ENCODE measurements at places on chromosomes 2 and 18.

GRCh38 chr2:28252311-28252710 is 140.3 kb upstream of the FOSL2 start:
- DNase-seq, result no peak

- no peak for DNase-seq
Observed at GRCh38 chr2:56232912-56233311, 49.1 kb downstream of the CCDC85A start.

- no peak for DNase-seq
Observed at GRCh38 chr2:85635011-85635410, 19.0 kb downstream of the USP39 start.

GRCh38 chr2:152072011-152072410 is 26.8 kb downstream of the CACNB4 start:
- DNase-seq, result no peak

- no peak for DNase-seq
Observed at GRCh38 chr2:31213601-31214443, 3.5 kb downstream of the CAPN14 start.

GRCh38 chr2:20633794-20634506 is 16.9 kb downstream of the HS1BP3 start:
- DNase-seq, result no peak

DNA sequence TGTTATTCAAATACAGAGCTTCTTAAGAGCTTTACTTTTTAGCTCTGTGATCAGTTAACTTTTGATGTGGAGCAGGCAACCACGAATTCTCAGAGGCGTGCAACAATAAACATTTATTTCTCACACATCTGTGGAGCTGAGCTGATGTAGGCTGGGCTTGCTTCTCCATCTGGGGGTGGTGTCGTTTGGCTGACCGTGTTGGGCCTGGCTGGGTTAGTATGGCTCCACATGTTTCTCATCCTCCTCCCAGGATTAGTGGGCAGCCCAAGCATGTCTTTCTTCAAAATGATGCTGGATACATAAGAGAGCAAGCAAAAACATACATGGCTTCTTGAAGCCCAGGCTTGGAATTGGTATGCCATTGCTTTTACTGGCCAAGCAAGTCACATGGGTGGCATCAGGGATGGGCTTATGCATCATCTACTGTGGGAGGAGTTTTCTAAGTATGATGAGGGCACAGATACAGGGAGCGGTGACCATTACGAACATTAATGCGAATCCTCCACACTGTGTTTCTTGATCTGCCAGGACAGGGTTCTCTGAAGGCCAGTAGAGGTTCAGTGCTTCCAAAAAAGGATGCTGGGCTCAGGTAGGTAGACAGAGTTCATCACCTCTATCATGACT is 157.0 kb upstream of the TNP1 start:
- DNase-seq, result no peak

GRCh38 chr2:112713585-112713925 is 7.3 kb upstream of the NT5DC4 start:
- DNase-seq, result no peak

- DNase-seq, result no peak
Observed at GRCh38 chr2:39996653-39997080, 217.6 kb upstream of the THUMPD2 start.

- no peak for DNase-seq
Observed at GRCh38 chr18:58845928-58846724, 18.6 kb upstream of the ZNF532 start.

DNA sequence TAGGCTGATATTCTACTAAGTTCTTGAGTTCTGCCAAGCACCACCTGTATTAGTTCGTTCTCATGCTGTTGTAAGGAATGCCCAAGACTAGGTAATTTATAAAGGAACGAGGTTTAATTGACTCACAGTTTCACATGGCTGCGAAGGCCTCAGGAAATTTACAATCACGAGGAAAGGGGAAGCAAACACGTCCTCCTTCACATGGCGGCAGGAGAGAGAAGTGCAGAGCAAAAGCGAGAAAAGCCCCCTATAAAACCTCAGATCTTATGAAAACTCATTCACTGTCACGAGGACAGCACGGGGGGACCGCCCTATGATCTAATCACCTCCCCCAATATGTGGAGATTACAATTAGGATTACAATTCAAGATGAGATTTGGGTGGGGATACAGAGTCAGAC is 47.7 kb upstream of the YWHAQ start:
- no peak for DNase-seq

DNA sequence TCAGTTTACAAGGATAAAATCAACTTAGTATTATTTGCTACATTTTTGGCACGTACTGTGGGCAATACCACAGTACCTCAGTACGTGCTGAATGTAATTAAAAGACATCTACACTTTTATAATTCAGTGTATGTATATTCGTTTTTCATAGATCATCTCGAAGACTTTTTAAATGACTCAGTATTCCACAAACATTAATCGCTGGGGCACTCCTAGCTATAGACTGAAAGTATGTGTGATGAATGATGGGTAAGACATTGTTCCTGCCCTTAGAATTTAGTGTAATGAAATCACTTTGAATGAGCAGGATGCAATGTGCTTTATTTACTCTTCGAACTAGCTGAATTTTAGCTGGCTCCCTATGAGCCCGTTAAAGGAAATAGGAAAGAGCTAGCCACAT is 245.6 kb upstream of the RASGRP3 start:
- no peak for DNase-seq

- DNase-seq, result no peak
Observed at GRCh38 chr2:175207741-175208438, 26.4 kb upstream of the ATP5MC3 start.

- DNase-seq, result no peak
Observed at GRCh38 chr2:230758566-230759480, 46.2 kb downstream of the CAB39 start.

DNA sequence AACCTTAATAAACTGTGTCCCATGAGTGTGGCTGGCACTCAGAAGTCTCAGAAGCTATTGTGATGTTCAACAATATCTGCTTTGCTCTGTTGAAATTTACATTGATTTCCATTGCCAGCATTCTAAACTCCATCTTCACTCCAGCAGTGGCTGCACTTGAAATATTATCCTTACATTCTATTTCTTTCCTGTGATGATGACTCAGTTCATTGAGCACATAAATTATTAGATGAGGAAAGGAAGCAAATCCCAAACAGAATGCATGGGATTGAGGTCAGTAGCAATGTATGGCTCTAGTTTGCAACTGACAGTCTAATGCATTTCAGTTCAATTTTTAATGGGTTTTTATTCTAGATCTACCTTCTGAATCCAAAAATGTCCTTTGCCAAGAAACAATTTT is 92.4 kb upstream of the TTN start:
- no peak for DNase-seq
